ENCODE measurements at places on chromosomes 7 and 10. TPM values are rescaled to one million over a fixed set of nuclear protein-coding genes. Genes with fewer than 3 reads are reported as not detected.
A peak's percentile ranks its signal among the peaks of the same experiment; 100 is the strongest.

GRCh38 chr10:131546086-131546810 lies 234.7 kb upstream of the TCERG1L start:
- DNase-seq: no peak

DNA sequence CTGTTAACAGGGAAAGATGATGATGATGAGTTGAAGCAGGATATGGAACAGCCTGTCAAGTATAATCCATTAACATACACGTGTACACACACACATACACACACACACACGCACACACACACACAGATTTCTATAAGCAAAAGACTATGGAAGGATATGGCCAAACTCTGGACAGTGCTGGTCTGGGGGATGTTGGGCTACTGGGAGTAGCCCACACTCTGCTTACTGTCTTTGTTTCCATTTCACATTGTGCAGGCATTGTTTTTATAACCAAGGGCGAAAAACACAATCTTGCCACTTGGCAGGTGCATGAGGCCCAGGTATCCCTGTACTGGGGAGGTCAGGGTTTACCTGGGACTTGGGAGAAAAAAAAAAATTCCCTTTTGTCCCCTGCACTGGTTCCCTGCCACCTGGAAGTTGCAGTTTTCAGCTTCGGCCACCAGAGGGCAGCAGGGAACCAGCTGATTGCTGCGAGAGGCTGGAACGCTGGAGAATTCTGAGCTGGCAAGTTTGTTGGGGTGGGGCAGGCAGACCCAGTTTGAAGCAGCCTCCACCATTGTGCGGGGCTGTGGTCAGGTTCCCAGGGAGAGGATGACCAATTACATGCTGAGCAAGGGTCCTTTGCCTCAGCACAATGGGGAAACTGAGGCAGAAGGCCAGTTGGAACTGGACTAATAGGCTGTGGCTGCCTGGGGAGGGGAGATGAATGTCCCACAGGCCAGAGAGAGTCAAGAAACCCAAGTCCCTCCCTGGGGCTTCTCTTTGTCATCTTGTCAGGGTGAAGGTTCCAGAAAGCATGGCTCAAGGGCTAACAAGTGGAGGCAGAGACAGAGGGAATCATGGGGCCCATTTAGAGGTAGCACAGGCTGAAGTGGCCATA lies 27.3 kb downstream of the PPIF start:
- peak; percentile 90 for DNase-seq

DNA sequence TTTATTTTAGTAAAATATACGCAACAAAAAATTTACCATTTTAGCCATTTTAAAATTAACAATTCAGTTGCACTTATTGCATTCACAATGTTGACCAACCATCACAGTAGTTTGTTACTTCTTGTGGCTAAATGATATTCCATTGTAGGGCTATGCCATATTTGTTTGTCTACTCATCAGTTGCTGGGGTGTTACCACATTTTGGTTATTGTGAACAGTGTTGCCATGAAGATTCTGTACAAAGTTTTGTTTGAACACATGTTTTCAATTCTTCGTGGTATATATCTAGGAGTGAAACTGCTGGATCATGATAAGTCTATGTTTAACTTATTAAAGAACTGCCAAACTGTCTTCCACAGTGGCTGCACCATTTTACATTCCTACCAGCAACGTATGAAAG lies 46.3 kb upstream of the ZNF365 start:
- DNase-seq: no peak

DNA sequence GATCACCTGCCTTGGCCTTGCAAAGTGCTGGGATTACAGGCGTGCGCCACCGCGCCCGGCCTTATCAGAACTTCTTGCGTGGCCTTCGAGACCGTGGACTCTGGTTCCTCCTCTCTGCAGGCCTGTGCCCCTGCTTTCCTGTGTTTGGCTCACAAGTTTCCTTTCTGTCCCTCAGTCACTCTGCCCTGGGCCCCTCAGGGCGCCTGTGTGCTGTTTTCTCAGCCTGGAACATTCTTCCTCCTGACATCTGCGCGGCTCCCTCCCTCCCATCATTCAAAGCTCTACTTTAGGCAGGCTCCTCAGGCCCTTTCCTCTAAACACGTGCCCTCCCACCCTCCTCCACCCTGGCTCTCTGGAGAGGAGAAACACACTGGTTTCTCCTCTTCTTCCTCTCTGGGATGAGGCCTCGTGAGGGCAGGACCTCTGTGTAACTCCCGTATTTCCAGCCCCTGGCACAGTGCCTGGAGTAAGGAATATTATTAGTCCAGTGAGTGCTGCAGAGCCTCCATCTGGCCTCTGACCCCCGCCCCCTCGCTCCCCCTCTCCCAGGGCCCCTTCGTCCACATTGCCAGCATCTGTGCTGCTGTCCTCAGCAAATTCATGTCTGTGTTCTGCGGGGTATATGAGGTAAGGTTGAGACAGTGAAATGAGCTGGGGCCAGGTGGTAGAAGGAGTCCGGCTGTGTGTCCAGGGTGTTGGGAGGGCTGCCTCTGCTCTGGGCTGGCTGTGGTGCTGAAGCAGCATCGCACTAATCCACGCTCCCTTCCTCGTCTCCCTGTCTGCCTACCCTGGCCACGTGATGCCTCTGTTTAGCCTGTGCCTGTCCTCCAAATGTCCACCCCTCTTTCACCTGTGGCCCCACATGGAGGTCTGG lies 7.1 kb downstream of the CLCN1 start:
- peak; percentile 69 for DNase-seq

DNA sequence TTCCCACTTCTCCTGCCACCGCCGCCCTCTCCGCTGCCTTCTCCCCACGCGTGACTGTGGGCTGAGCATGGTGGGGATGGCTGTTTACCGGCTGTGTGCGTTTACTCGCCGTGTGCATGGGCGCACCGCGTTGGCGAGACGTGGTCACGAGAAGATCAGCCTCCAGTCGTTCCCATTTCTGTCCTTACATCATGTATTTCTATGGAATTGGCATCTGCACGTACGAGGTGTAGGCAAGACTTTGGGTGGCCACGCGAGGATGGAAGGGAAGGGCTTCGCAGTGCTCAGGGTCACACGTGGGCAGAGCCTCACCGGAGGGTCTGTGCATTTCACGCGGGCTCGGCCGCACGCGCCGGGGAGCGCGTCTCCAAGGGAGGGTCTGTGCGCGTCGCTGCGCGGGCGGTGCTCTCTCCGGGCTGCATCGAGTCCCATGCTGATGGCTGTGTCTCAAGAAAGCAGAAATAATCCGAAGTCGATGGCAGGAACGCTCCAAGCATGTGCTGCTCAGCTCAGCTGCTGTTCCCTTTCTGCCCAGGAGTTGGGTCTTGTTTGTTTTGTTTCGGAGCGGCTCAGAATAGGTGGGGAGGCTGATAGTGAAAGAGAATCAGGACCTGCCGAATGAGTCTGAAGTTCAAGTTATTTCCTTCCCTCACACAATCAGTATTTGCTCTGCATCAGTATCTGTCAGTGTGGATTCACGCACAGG lies 973 bp downstream of the CAMK1D start:
- peak; percentile 56 for DNase-seq

DNA sequence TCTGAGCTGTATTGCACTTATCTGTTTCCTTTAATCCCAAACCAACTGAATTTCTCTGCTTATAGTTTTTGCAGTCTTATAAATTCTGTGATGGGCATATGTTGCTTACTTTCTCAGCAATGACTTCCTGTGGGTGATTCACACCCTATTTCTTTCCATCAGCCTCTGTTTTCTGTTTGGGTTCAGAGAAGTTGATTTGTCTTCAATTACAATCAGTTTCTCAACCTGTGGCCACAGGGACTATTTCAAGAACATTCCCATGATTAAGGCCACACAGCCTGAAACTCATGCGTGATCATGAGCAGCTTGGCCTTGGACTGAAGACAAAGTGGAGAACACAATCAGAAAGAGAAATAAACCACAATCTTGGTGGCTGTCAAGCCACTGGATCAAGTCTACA lies 1174.6 kb upstream of the C7orf33 start:
- no peak for DNase-seq

DNA sequence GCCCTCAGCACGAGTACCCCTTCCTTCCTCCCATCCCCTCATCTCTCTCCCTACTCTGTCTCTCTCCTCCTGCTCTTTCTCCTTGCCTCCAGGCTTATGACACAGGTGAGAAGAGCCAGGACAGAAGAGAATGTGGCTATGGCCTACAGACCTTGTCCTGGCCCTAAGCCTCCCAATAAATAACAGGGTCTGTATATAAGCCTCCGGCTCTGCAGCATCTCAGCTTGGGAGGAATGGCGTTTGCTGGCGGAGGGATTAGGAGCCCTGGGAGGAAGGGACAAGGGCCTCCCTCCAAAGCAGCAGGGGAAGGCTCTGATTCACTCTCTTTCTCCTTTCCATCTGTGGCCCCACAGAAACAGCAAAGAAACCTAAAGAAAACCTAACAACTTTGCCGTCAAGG lies 45.8 kb downstream of the COL13A1 start:
- DNase-seq: no peak

- no peak for DNase-seq
These were observed 67.9 kb upstream of the HECW1 start for GRCh38 chr7:43044511-43044910.

- DNase-seq: no peak
These were observed 5.6 kb downstream of the TMEM229A start for GRCh38 chr7:124027236-124027635.

GRCh38 chr7:93374345-93374940 lies 142.3 kb downstream of the VPS50 start:
- no peak for DNase-seq

- DNase-seq: no peak
These were observed 21.2 kb downstream of the HEPACAM2 start for GRCh38 chr7:93205046-93205445.

GRCh38 chr10:93383562-93383981 lies 98.6 kb downstream of the MYOF start:
- peak; percentile 27 for DNase-seq

- DNase-seq: no peak
These were observed 147.9 kb downstream of the CPEB3 start for GRCh38 chr10:92142949-92143348.

DNA sequence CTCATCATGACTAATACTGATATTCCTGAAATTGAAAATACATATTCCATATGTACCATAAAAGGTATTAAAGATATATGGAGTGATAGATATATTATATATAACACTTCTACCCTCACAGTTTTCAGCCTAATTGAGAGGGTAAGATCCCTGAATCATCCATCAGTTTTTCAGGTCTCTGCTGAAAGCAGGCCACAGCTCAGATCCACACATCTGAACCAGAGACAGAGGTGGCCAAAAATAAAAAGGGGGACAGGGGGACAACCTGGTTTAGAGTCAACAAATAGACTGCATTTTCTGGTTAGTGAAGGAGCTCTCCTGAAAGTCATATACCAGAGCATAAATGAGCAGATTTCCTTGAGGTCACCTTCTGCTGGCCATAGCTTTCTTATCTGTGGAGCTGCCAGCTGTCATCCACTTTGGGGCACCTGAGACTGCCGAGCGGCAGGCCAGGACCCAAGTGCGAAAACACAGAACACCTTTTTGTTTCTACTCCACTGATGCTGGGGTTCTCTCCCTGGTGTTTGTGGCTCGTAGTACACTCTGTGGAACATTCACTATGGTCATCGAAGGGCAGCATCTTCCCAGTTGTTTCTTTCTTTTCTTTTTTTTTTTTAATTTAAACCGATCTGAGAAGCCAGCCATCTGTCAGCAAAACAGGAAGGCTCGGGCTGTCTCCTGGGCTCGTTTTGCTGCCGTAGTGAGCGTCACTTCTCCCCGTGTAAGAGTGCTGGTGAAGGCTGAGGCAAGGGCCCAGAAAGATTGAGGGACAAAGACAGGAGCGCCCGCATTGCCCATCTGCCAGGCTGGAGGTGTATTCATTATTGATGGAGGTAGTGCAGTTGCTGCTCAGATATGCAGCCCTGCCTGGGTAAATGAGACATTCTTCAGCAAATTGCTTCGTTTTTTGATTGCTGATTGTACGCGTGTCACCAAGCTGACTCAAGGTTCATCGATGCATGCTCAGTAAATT lies 13.5 kb downstream of the IKZF1 start:
- no peak for DNase-seq

DNA sequence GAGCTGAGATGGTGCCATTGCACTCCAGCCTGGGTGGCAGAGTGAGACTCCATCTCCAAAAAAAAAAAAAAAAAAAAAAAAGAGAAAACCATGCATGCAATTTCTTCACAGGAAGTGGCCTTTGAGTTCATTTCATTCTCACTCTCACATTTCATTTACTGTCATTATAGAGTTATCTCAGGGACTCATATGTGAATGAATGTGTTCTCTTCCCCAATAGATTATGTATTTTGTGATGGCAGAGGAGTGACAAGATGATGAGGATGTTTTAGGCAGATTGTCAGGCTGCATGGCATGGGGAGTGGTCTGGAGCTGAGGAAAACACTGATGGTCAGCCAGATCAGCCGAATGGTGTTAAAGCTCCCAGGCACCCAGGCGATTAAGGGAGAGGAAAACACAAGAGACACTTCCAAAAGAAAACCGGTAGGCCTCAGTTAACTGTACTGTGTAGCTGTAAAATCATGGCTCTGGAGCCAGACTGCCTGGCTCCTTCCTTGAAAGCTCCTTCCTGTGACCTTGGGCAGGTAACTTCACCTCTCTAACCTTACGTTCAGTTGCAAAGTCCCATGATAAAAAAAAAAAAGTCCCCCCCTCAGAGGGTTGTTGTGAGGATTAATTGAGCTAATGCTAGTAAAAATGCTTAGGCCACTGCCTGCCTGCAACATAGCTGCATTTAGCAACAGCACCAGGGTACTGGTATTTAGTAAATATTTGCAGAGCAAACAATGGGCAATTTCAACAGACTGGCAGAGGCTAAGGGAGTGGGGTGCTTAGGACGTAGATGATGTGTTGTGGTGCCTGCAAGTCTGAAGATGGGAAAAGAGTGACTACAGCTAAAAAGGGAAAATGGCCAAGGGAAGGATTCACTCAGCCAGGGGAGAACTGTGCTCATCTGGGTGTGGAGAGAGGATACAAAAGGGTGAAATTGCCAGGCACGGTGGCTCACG lies 6.9 kb downstream of the FRAT2 start:
- no peak for DNase-seq

DNA sequence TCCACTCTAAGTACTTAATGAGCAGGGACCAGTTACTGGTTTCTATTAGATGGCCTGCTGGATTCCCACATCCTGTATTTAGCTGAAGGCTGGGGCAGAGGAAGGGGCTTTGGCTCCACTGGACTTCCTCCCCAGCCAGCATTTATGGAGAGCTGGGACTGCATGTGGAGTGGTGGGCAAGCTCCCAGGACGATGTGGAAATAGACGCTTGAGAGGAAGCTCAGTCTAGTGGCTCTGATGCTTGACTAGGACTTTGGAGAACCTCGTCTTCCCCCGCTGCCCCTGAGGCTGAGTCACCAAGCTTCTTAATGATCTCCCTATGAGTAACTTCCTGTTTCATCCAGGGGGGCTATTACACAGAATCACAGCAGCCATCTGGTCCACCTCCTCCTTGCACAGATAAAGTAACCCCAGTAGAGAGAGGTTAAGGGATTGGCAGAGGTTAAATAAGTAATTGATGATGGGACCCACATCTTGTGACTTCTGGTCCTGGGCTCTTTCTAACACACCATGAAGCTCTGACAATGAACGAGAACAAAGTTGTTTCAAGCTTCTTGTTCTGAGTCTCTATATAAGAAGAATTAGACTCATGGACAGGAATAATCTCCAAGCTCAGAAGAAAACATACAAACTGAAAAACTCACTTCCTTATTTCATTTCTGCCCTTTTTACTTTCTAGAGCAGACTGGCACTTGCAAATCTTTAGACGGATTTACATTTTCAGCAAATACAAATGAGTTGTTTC lies 126.2 kb downstream of the PRPF18 start:
- peak; percentile 88 for DNase-seq

CPVL gene
- 1.6 TPM for polyA plus RNA-seq

PRR15 gene
- polyA plus RNA-seq: 0.08 TPM

CFAP43 gene
- not detected for polyA plus RNA-seq

BLNK gene
- polyA plus RNA-seq: 0.15 TPM

PPP1R17 gene
- polyA plus RNA-seq: not detected

KDM7A gene
- 23.3 TPM for polyA plus RNA-seq

RPP30 gene
- 45.2 TPM for polyA plus RNA-seq

WNT16 gene
- not detected for polyA plus RNA-seq
